ENCODE measurements at places on chromosomes 16 and 17.

GRCh38 chr16:51994597-51994996 is 552.3 kb downstream of the TOX3 start:
- DNase-seq = no peak

DNA sequence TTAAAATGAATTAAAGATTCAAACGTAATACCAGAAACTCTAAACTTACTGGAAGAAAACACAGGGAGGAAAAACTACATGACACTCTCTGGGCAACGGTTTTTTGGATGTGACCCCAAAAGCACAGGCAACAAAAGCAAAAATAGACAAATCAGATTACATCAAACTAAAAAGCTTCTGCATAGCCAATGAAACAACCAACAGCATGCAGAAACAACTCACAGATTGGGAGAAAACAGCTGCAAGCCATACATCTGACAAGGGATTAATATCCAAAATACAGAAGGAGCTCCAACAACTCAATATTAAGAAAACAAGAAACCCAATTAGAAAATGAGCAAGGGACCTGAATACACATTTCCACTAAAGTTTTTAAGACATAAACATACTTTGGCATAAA is 69.2 kb upstream of the ALOX12 start:
- no peak for DNase-seq

DNA sequence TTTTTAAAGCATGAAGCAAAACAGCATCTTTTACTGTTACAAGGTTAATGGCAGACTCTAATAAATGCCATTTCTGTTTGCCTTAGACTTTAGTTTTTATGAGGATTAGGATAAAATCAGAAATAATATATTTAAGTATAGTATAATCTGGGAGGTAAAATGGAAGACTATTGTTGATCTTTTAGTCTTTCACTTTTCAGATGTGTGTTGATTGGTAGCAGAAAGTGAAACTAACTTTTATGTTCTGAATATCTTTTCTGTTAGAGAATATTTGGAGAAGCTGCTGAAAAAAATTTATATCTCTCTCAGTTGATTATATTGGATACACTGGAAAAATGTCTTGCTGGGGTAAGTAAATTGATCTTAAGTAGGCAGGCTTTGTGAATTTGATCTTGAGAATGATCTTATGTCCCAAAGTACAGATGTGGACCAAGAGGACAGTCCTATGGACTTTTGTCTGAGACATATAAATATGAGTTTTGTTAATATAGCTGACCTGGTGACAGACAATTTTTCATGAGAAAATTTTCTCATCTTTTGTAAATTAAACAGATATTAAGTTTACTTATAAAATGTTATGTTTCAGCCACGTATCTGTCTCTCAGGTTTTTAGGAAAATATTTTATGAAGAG is 64.1 kb downstream of the NF1 start:
- DNase-seq = no peak

GRCh38 chr16:3856367-3857141 is 24.0 kb downstream of the CREBBP start:
- peak; percentile 68 for DNase-seq

DNA sequence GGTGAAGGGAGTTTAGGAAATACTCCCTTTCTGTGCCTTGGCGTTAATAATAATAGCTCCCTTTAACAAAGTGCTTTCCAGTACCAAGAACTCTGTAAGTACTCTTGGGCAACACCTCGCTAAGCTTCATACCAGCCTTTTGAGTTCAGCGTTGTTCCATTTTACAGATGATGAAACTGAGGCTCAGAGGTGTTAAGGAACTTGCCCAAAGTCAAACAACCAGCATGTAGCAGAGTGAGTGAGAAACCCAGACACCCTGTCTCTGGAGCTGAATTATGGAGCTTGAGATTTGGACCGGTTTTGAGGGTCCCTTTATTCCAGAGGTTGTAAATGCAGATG is 607 bp downstream of the KATNIP start:
- DNase-seq = peak; percentile 30

GRCh38 chr17:66950886-66951604 is 13.5 kb upstream of the CACNG4 start:
- peak; percentile 73 for DNase-seq

GRCh38 chr16:56856876-56857447 is 8.0 kb upstream of the SLC12A3 start:
- peak; percentile 49 for DNase-seq

DNA sequence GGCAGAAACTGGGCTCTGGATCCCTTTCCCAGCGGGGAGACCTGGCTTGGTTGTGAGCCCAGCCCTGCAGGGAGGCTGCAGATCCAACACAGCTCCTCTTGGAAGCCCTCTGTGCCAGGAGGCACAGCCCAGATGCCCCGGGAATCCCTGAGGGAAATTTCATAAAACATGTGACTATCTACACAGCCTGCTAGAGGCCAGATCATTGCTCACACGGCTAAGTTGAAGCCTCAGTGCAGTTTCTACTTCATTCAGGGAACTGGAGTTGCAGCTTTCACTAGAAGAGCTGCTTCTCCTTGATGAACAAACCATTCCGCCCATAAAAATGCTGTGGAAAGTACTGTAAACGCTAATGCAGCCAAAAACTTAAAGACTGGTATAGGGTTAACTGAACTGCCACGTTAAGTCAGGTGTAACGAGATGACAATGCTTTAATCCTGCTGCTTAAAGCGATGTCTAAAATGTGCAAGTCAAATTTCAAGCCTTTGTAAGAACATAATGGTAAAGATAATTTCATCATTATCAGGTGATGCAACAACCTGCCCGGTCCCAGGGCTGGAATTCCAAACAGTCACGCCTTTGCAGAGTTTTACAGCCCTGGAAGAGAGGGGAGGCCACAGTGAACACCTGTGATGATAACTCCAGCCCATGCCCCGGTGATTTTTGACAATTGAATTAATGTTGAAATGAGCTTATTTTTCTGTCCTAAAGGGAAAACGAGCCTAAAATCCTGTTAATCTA is 172.5 kb downstream of the ZFHX3 start:
- no peak for DNase-seq

GRCh38 chr17:12554251-12554650 is 111.4 kb upstream of the MYOCD start:
- DNase-seq = no peak

GRCh38 chr16:58299757-58300349 is 5.0 kb upstream of the PRSS54 start:
- peak; percentile 37 for DNase-seq

DNA sequence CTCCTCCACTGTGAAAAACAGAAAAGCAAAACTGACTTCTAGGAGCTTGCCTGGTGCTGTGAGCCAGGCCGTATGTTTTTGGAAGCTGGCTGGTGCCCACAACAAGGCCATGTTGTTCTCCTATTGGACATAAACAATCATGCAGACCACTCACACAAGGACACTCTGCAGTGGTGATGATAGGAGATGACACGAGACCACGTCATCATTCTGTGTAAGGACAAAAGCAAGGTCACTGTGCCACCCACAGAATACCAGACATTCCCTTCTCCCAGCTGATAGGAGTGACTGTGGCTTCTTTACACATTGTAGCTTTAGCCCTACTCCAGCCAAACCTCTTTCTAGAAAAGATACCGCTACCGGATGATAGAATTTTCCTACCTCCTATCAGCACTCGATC is 47.7 kb upstream of the LCMT1 start:
- DNase-seq = no peak

DNA sequence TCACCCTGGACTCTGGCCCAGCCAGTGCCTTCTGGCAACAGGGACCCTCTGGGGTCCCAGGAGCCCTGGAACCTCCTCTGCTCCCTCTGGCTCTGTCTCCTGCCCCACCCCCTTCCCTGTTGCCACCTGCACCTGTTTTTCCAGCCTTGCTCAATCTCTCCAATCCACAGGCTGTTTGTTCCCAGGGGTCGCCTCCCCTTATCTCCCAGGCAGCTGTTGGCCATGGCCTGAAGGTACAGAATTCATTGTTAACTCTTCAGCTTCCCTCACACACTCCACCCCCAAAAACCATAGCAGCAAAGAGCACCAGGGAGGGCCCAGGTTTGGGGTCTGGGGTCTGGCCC is 39.3 kb upstream of the TOB1 start:
- no peak for DNase-seq

- no peak for DNase-seq
These were observed 20.9 kb downstream of the METRNL start for GRCh38 chr17:83100220-83100852.

GRCh38 chr16:53099318-53100130 is 44.7 kb downstream of the CHD9 start:
- DNase-seq = peak; percentile 70

DNA sequence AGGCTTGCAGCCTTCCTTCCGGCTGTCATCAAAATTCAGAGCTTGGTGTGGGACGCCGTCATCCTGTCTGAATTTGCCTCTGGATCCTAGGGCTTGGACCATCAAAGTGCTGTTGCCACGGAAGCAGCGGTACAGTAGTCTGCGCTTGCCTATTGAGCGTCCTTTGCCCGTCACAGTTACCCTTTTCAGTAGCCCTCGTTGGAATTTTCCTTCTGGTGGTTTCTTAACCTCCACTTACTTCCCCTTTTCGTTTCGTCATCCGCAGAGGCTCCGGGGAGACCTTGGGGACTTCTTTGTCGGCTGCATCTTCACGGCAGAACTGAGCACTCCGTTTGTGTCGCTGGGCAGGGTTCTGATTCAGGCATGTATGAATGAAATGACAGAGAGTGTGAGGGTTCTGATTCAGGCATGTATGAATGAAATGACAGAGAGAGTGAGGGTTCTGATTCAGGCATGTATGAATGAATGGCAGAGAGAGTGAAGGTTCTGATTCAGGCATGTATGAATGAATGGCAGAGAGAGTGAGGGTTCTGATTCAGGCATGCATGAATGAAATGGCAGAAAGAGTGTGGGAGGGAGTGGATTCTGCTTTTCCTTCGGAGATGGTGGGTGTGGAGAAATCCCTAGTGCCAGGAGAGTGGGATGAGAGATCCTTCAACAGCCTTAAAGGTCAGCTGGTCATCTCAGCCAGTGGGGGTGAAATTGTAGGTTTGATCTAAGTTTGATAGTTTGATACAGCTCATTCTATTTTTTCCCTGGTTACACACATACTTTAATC is 8.0 kb downstream of the TLCD3A start:
- DNase-seq = peak; percentile 92

DNA sequence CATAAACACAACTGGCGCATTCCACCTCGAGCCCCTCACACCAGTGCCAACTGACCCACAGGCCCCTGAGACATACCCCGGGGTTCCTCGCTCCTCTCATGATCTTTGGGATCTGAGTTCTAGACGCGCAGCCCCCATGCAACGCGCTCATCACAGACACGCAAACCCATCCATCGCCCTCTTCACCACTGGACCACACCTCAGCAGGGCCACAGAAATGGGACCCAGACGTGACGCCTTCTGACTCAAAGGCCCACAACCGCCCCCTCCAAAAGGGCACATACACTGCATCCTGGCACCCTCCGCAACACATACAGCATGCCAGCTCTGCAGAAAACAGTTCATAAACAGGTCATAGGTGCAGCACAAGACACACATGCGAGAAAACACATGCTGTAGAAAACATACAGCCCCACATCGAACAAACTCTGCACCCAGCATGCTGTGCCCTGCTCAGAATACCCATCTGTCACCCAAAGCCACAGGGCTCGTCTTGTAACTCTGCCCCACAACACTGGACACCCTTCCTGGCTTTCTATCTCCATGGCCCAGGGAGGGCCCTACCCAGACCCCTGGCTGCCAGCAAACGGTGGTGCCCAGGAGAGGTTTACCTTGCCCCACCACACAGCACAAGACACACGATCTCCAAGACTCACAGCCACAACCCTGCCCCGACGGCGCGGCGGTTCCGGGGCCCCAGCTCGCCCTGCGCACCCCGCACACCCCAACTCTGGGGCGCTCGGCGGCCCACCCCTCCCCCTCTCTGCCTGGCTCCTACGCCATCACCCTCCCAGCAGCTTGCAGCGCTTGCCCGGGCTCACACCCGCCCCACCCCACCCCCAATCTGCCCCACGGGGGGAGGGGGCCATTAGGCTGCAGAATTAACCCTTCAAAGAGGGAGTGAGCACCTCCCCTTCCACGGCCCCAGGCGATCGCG is 887 bp downstream of the ZBTB4 start:
- DNase-seq = peak; percentile 19

GRCh38 chr17:72725433-72726068 is 366.9 kb downstream of the SLC39A11 start:
- DNase-seq = peak; percentile 1

GRCh38 chr17:871751-872519 is 89.8 kb downstream of the MRM3 start:
- DNase-seq = no peak

DNA sequence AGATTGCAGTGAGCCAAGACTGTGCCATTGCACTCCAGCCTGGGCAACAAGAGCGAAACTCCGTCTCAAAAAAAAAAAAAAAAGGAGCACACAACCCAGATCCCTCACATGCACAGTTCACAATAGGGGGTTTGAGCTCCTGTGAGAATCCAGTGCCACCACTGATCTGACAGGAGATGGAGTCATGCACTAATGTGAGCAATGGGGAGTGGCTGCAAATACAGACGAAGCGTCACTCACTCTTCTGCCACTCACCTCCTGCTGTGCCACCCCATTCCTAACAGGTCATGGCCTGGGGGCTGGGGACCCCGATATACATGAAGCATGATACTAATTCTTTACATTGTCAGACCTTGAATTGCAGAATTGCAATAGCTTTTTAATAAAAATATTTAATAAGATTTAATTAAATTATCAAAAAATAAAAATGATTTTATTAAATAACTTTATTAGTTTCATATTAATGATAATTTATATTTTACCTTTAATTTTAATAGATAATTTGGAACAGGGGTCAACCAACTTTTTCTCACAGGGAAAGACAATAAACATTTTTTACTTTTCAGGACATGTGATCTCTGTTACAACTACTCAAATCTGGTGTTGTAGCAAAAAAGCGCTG is 171.4 kb downstream of the COPRS start:
- DNase-seq = no peak

DNA sequence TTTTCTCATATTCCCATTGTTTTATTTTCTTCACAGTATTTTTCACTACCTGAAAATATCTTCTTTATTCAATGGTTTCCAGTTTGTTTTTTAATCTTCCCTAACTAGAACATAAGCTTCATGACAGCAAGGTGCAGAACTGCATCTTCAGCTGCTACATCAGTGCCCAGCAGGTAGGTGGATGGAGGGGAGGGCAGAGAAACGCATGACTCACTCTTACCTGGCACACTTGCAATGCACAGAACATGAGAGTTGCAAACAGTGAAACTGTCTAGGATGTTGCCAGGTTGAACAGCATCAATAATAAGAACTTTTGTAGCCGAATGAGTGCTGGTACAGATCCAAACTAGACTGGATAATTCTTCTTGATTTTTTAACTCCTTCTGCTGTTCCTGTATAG is 127.1 kb downstream of the SPAG9 start:
- DNase-seq = no peak

DNA sequence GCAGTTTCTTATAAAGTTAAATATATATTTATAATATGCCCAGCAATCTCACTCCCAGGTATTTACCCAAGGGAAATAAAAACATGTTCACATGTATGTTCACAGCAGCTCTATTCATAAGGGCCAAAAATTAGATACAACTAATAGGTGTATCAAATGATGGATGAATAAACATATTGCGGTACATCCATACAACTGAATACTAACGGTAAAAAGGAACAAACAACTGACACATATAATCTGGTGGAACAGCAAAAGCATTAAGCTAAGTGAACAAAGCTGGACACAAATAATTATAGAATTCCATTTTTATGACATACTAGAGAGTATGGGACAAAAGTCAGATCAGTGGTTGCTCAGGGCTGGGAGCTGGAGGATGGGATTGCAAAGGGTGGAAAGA is 74.7 kb downstream of the CACNG1 start:
- DNase-seq = no peak
